ENCODE measurements at places on chromosomes 2 and 18.

- DNase-seq, result no peak
These were observed 12.7 kb upstream of the CDH2 start for GRCh38 chr18:28189400-28190239.

DNA sequence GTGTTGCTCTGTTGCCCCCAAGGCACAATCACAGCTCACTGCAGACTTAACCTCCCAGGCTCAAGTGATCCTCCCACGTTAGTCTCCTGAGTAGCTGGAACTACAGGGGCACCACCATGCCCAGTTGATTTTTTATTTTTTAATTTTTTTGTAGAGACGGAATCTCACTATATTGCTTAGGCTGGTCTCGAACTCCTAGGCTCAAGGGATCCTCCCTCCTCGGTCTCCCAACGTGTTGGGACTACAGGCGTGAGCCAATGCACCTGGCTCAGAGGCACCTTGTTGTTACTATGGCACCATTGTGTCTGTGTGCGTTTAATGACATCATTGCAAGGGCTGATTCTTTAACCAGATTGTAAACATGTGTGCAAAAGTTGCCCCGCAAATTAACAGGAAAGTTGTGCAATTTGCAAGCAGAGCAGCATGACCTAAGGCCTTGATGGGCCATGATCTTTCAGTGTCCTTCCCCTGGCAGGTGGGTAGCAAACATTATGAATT, 22.6 kb downstream of the TCF23 start:
- no peak for DNase-seq

- DNase-seq, result no peak
These were observed 16.5 kb downstream of the DOK1 start for GRCh38 chr2:74571058-74571457.

DNA sequence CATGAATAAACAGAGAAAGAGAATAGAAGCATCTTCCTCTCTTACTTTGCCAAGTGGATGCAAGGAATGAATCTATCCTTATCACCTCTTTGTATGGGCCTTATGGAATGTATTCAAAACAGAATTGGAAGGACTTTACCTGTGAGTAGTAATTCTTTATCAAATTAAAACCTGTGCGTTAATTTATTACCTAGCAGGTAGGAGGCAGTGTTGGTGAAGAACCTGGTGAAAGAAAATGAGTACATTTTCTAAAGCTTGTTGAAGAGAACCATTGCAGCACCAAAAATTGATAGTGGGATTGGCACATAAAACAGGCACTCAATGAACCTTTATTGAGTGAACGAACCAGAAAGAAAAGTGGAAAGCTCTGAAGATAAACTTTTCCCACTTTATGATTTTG, 1302.1 kb upstream of the CELF4 start:
- no peak for DNase-seq

DNA sequence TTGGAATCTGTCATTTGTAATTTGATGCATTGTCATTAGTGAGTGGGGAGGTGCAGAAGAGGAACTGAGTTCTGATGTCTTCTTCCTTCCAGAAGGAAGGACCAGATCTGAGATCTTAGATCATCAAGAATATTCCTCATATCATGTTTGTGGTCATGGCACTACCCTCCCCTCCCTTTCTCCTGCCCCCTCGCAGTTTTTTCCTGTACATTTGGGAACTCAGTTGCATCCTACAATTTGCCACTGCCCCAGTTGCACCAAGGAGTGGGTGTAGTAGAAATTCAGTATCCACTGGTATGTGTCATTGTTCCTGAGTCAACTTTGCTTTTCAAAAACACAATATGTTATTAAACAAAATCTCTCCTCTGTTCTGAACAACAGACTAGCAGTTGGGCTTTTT, 26.6 kb upstream of the ACVR1 start:
- DNase-seq, result no peak

DNA sequence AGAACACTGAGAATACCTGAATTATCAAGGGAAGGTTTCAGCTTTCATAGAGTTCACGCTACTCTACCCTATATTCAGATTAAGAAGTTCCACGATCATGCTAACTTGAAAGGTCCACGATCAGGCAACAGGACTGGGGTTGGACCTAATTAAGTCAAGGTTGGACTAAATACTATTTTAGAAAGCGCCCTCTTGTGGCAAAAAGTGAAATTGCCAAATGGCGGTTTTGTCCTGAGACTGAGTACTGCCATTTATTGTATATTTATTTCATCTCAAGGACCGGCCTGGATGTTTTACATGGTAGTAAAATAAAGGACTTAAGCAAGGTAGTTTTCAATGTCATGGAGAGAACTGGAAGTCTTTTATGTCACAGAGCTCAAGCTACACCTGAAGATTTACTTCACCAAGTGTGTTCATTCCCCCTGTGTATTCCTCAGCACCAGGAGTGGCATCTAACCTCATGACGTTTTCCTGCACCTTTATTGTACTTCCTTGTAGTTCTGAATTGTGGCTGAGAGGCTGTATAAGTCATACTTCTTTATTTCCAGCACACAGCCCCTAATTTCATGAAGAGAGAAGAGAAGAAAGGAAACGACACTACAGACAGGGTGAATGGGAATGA, 56.8 kb downstream of the SRD5A2 start:
- DNase-seq, result no peak

DNA sequence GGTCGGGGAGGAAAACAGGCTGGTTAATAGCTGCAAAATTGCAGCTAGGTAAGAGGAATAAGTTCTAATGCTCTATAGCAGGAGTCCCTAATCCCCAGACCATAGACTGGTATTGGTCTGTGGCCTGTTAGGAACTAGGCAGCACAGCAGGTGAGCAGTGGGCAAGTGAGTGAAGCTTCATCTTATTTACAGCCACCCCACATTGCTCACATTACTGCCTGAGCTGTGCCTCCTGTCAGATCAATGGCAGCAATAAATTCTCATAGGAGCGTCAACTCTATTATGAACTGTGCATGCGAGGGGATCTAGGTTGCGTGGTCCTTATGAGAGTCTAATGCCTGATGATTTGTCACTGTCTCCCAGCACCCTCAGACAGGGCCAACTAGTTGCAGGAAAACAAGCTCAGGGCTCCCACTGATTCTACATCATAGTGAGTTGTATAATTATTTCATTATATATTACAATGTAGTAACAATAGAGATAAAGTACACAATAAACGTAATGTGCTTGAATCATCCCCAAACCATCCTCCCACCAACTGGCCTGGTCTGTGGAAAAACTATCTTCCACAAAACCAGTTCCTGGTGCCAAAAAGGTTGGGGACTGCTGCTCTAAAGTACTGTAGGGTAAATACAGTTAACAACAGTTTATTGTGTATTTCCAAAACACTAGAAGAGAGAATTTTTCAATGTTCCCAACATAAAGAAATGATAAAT, 91.7 kb upstream of the TFCP2L1 start:
- DNase-seq, result no peak

DNA sequence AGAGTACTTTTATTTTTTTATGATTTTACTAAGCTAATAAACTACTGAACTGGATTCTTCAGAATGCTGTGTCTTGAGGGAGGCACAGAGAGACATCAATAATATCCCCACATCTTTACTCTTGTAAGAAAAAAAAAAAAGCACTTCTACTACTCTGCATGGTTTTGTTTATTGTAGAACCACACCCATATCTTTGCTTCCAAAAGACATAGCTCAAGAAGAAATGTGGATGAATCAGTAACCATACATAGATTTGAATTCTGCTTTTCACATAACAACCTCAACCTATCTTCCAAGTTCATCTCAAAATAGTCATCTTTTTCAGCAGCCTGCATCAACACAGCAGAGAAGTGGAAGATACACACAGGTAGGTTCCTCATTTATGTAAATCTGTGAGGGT, 12.2 kb upstream of the COL5A2 start:
- no peak for DNase-seq

DNA sequence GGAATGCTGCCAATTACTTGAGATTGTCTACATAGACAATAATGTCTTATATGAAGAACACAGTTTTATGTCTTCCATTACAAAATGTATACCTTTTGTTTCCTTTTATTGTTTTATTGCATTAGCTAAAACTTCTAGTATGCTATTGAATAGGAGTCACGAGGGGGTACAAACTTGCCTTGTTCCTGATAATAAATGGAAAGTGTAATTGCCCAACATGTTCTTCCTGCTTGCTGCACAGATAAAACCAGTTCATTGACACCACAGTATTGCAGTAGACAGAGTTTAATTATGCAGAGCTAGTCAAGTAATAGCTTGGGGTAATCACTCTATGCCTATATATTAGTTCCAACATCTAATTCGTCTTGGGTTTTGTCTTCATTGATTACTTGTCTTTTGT, 1276.2 kb upstream of the NRXN1 start:
- DNase-seq, result no peak
